ENCODE measurements at places on chromosomes 3 and 15. TPM values are rescaled to one million over a fixed set of nuclear protein-coding genes. Genes with fewer than 3 reads are reported as not detected.

The LMCD1 gene
- 28.0 TPM for total RNA-seq

The ARNT2 gene
- total RNA-seq, result 39.4 TPM

The MED12L gene
- total RNA-seq, result 0.72 TPM

The C3orf22 gene
- not detected for total RNA-seq

The TMC3 gene
- total RNA-seq, result not detected

The BCHE gene
- 68.8 TPM for total RNA-seq

The PRSS50 gene
- not detected for total RNA-seq

The EPB42 gene
- not detected for total RNA-seq

The MEX3B gene
- 1.1 TPM for total RNA-seq

The RPL15 gene
- 2,511 TPM for total RNA-seq

The GOLGA6D gene
- not detected for total RNA-seq

The CLDN16 gene
- total RNA-seq, result not detected

The SOX2 gene
- total RNA-seq, result 1.2 TPM

The P2RY13 gene
- not detected for total RNA-seq

The SLC28A1 gene
- not detected for total RNA-seq

The IMPG2 gene
- total RNA-seq, result 0.03 TPM

The GNL3 gene
- total RNA-seq, result 199 TPM
